Activated B cell treated with CpG ODN at 0.5 μM for 24 hours (primary cell): ENCODE measurements at places on chromosomes 7 and 10.

- no peaks in the 10 kb centered on the region for H3K4me1 ChIP-seq
- H3K36me3 ChIP-seq: no peaks in the 10 kb centered on the region
- H3K4me3 ChIP-seq: no peak overlapping the region
- DNase-seq: no peak
- H3K27me3 ChIP-seq: no peaks in the 10 kb centered on the region
Measured at GRCh38 chr10:3217301-3217700, 44.7 kb upstream of the PITRM1 start.

DNA sequence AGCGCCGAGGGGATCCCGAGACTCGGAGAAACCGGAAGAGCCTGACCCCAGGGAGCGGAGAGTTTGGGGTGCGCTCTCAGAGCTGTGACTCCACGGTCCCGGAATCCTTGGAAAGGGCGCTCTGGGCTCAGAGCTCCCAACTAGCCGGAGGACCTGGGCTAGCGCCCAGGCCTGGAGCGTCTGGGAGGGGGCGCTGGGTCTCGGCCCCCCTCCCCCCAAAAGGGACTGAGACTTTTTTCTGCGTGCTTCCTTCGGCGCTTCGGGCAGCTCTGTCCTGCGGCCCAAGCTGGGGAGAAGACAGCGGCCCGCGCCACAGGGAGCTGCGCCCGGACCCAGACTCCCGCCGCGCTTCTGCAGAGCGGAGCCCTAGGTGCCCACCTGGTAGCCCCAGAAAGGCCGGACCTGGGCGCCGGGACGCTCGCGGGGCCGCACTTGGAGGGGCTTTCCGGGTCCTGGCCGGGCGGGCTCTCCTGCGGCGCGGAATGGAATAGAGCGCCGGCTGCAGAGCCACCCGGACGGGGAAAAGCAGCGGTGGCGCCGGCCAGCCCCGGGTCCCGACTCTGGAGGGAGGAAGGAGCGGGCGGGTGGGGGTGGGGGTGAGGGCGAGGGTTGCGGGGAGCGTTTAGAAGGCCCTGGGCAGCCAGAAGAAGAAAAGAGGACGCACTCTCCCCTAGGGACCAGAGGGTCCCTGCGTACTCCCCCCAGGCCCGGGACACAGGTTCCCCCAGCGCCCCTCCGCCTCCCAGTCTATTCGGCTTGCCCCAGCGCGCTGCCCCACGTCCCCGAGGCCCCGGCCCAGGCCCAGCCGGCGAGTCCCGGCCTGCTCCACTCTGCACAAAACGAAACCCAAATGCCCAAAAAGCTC, 4.7 kb downstream of the ZNF503 start:
- DNase-seq: no peak
- no peak overlapping the region for H3K27ac ChIP-seq
- H3K27me3 ChIP-seq: peaks cover 42% of the 10 kb centered on the region
- H3K4me3 ChIP-seq: no peak overlapping the region
- H3K4me1 ChIP-seq: peaks cover 13% of the 10 kb centered on the region

- no peaks in the 10 kb centered on the region for H3K27me3 ChIP-seq
- no peak overlapping the region for H3K27ac ChIP-seq
- H3K36me3 ChIP-seq: no peaks in the 10 kb centered on the region
- no peaks in the 10 kb centered on the region for H3K4me1 ChIP-seq
Measured at GRCh38 chr10:103716206-103717160, 138.9 kb downstream of the SH3PXD2A start.

DNA sequence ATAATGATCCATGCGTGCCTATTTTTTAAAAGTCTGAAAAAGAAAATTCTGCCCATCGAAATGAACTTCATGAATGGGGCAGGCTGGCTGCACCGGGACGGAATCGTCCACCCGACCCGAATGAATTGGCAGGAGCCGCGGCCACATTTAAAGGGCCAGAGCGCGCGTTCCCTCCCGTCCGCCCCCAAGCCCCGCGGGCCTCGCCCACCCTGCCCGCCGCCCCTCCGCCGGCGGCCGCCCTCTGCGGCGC, 319 bp upstream of the GATA3 start:
- peaks cover 39% of the 10 kb centered on the region for H3K27me3 ChIP-seq
- no peak for DNase-seq
- H3K27ac ChIP-seq: no peak overlapping the region
- H3K36me3 ChIP-seq: no peaks in the 10 kb centered on the region
- peak overlapping the region; percentile 79 for H3K4me3 ChIP-seq

DNA sequence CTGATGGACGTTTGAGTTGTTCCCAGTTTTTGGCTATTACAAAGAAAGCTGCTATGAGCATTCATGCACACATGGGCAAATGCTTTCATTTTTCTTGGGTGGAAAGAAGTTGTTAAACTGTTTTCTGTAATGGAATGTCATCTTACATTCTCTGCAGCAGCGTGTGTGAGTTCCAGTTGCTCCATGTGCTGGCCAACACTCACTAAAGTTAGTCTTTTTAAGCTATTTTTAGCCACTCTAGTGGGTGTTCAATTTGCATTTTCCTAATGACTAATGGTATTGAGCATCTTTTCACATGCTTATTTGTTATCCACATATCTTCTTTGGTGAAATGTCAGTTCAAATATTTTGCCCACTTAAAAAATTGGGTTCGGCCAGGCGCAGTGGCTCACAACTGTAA, 82.8 kb upstream of the COL13A1 start:
- no peak for DNase-seq
- H3K36me3 ChIP-seq: no peaks in the 10 kb centered on the region
- no peak overlapping the region for H3K4me3 ChIP-seq
- no peak overlapping the region for H3K27ac ChIP-seq
- H3K27me3 ChIP-seq: peaks cover 3% of the 10 kb centered on the region

DNA sequence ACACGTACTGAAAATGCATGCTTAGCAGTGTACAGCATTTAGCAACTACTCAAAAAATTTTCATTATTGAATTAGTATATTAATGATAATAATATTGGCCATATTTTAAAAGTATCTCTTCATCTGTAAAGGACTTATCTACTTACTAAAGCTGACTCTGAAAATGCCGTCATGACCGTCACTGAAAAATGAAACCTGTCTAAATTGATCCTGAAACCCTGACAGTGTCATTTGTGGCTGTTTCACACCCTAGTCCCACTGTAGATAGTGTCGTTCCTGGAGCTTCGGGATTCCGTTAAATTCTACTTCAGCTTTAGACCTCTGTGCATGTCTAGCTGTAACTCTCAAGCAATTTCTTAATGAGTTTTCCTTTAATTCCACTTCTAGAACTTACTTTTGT, 35.8 kb upstream of the EZH2 start:
- DNase-seq: no peak
- peaks cover 8% of the 10 kb centered on the region for H3K4me1 ChIP-seq

- peaks cover 5% of the 10 kb centered on the region for H3K27me3 ChIP-seq
- H3K4me1 ChIP-seq: no peaks in the 10 kb centered on the region
Measured at GRCh38 chr7:94244760-94245159, 149.9 kb upstream of the COL1A2 start.
